HS-5 (cell line): ENCODE measurements at places on chromosomes 13 and 19.

DNA sequence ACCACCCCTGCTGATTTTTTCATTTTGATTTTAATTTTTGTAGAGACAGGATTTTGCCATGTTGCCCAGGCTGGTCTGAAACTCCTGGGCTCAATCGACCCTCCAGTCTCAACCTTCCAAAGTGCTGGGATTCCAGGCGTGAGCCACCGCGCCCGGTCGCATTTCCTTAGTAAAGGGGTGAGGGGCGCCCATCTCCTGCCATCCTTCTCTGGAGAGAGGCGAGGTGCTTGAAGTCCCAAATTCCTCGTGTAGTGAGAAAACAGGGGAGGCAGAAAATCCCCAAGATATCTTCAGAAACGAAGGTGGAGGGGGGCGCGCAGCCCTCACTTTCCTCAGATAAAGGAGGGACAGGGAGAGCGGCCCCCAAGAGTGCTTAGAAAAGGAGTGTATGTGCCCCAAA is 21.0 kb upstream of the GATAD2A start:
- no peak for DNase-seq

- DNase-seq = no peak
Observed at GRCh38 chr19:6103894-6104293, 6.4 kb downstream of the RFX2 start.

DNA sequence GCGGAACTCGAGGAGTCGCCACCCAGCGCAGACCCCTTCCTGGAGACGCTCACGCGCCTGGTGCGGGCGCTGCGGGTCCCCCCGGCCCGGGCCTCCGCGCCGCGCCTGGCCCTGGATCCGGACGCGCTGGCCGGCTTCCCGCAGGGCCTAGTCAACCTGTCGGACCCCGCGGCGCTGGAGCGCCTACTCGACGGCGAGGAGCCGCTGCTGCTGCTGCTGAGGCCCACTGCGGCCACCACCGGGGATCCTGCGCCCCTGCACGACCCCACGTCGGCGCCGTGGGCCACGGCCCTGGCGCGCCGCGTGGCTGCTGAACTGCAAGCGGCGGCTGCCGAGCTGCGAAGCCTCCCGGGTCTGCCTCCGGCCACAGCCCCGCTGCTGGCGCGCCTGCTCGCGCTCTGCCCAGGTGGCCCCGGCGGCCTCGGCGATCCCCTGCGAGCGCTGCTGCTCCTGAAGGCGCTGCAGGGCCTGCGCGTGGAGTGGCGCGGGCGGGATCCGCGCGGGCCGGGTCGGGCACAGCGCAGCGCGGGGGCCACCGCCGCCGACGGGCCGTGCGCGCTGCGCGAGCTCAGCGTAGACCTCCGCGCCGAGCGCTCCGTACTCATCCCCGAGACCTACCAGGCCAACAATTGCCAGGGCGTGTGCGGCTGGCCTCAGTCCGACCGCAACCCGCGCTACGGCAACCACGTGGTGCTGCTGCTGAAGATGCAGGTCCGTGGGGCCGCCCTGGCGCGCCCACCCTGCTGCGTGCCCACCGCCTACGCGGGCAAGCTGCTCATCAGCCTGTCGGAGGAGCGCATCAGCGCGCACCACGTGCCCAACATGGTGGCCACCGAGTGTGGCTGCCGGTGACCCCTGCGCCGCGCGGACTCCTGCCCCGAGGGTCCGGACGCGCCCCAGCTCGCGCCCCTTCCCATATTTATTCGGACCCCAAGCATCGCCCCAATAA is 2.3 kb downstream of the AMH start:
- no peak for DNase-seq

DNA sequence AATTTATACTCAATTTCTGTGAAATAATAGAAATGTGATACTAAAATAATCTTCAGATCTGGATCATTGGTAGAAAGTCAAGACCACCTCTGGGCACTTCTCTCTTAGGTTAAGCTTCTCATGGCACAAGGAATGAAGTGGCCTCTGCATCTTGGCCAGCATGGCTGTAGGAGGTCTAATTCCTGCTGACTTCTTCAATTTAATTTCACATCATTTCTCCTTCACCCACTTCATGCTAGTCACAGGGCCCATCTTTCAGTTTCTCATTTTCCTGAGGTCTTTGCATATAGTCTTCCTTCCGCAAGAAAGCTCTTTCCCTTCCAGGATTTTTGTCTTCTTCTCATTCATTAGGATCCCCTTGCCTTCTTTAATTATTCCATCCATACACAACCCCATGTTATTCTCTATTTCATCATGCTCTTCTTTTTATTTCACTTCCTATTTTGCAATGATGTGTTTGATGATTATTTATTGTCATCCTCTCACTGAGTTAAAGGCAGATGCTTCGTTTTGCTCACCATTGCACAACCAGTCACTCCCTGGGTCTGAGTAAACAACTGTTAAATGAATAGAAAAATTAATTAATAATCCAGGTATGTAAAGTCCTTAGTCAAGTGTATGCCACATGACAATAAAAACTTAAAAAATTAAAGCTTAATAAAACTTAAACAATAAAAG is 397.4 kb downstream of the SPRY2 start:
- no peak for DNase-seq

DNA sequence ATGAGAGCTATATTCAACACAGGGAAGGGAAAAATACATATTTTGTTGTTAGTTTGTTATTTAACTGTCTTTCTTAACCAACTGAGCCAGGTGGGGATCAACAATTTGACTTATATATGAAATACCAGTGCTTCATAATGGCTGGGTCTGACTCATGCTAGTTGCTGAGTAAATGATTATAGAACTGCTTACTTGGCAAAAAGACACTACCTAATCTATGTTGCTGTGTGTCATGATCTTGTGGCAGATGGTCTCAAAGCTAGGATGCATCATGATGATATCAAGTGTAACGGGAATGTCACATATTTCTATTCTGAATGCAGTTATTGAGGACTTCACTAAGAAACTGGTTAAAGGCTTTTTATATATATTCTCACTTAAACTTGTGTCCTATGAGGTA is 727.4 kb upstream of the SLITRK1 start:
- DNase-seq = peak; percentile 35

DNA sequence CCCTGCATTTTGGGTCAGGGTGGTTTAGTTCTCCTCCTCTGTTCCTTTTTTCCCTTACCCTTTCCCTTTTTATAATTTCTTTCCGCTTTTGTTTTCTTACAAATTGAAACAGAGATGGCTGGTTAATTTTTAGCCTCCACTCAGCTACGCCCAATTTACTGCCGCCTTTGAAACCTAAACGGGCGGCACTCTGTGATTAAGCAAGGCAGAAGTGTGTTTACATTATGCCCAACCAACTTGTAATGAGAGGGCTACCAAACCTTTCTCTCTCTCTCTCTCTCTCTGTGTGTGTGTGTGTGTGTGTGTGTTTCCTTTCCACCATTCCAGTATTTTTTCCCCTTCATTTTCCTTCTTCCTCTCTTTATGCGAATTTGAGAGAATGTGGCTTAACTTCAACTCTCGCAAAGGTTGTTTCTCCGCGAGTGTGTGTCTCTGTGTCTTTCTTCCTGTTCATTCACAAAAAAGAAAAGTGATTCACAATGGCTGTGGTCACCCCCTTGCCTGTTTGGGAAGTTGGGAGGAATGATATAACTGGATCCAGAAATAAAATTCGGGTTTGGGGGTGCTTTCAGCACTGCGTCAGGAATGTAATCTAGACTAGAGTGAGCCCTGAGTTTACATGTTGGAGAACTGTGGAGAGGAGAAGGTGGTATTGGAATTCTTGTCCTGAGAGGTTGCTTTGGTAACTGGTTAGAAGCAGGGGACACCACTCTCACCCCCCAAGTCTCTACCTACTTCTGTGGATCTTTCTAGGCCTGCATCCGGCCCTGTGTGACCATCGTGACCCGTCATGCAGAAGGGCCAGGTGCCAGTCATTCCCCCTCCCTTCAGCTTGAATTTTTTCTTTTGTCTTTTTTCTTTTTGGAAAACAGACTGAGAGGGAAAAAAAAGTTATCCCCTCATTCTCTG is 31.4 kb downstream of the NFIX start:
- no peak for DNase-seq

- DNase-seq = no peak
Observed at GRCh38 chr19:33627962-33628839, 6.4 kb downstream of the CHST8 start.

- DNase-seq = no peak
Observed at GRCh38 chr13:48808683-48809082, 155.0 kb downstream of the CYSLTR2 start.

DNA sequence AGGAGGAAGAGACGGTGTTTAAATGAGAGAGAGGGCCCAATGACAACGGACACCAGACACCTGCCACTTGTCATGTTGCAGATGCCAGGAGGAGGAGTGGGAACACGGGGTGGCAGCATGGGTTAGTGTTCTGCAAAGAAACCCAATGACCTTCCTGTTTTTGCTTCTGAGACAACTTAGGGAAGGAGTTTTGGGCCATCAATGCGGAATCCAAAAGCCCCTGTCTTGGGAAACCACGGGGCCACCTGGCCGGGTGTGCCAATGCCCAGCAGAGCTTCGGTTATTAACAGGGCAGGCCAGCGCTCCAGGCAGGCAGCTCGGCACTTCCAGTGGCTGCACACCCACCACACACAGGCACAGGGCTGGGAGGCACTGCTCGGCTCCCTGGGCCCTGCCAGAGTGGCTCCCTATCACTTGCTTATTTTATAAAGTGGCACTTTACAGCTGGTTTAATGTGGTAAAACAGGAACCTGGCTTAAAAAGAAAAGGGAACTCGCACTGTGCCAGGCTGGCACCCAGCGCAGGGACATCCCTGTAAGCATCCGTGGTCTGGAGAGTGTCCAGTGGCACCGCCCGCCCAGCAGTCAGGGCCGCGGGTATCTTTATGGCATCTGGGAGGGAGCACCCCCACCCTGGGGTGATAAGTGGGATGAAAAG is 19.1 kb downstream of the ELL start:
- no peak for DNase-seq

DNA sequence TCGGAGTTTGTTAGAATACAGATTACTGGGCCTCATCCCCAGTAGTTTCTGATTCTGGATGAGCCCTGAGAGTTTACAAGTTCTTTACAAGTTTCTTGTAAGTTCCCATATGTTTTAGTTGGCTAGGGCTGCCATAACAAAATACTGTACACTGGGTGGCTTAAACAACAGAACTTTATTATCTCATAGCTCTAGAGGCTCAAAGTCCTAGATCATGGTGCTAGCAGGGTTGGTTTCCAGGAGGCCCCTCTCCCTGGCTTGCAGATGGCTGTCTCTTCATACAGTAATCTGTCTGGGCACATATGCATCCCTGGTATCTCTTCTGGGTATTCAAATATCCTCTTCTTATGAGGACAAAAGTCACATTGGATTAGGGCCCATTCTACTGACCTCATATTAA is 167.2 kb downstream of the KLF5 start:
- DNase-seq = no peak
